NCI-H748 treated with DMSO at 0.1 percent for 48 hours (cell line): ENCODE measurements at places on chromosomes 3 and 15.

DNA sequence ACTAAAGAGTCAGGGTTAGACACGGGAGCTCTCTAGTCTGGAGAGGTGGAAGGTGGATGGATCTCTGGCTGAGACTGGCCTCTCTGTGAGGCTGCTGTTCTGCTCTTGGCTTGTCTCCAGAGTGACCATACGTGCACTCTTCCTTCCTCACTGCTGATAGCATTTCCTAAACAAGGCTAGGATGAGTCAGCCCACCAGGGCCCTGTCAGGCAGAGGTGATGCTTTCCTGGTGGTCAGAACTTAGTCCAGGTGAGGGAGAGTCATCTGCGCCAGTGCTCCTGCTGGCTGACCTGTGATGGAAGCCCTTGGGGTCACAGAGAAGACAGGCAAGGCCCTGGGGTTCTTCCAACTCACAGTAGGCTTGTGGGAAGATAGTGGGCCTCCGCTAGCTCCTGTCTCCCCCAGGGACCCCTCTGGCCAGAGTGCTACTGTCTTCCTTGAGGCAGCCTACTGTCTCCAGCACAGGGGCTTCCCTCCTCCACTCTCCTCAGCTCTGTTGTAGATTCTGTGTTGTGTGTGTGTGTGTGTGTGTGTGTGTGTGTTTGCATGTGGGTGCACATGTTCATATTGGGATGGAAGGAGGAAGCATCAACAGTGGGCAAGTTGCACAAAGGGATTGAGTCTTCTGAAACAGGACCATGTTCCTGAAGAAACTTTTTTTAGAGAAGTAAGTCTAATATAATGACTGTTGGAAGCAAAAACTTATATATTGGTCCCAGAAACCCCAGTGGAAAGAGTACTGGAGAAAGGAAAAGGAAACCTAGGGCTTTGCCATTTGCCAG, 16.5 kb downstream of the ALPK3 start:
- no peak for DNase-seq

DNA sequence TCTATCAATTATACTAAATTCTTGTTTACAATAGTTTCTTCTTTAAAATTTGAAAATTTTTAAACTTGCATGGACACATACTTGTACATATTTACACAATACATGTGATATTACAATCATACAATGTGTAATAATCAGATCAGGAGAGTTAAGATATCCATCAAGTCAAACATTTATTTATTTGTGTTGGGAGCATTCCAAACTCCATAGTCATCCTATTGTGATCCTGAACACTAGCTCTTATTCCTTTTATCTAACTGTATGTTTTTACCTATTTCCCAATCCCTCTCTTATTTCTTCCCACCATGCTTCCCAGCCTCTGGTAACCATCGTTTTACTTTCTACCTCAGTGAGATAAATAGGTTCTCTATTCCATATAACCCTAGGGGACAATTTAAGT, 1219.2 kb downstream of the ZPLD1 start:
- DNase-seq, result no peak

- DNase-seq, result no peak
Measured at GRCh38 chr15:48794697-48795134, 16.2 kb downstream of the CEP152 start.

DNA sequence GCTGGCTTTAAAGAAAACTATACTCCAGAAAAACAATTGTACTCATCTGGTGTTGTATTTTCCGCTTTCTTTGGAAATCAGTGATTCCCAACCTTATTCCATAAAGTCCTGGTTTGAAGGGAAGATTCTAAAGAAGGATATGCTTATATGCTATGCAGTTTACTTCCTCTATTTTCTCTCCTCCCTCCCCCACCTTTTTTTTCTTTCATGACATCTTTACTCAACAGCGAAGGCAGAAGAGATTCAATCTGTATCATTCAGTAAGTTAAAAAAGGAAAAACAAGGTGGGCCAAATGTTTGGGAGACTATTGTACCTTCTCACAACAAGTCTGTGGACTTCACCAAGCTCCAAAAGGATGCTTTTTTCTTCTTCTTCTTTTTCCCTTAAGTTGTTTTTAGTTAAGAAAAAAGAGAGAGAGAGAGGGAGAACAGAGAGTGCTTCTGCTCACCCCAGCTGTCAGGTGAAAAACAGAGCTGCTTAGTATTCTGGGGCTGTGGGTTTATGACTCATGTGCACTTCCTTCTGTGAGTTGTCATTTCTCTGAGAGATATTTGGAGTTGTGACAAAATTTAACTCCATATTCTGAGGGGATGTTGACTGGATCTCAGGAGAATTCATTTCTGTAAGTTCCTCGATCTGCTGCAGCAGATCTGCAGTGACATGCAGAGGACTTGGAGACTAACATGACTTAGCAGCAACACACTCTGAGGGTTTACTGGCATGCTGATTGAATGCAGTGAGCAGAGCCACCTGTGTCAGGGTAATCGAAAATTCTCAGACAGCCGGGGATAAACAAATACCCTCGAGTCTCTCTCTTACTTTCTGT, 70.7 kb downstream of the SSR3 start:
- no peak for DNase-seq

- no peak for DNase-seq
Measured at GRCh38 chr3:158743664-158744566, 11.7 kb upstream of the RARRES1 start.

DNA sequence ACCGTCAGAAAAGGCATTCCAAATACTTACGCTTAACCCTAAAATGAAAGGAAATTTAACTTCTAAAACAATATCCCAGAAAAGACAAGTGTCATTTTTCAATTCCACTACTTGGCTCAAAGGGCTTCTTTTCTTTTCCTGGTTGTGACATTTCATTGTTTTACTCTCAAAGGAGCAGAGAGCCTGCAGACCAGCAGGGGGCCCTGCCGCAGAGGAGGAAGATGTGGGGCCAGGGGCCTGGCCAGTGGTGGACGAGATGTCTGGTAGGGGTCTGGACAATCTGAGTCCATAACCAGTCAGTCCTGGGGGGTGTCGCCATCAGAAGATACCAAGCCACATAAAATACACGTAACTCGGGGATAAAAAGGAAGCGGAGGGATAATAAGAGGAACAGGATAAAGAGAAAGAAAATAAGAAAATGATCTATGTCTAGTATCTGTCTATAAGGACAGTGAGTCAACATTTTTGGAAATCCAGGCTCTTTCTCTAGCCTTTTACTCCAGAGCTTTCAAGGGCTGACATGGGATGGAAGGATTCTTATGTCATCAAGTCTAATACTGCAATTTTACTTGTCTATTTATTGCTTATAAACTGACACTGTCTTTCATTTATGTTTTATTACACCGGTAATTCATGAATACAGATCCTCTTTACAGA, 54.2 kb upstream of the ARHGEF3 start:
- no peak for DNase-seq

DNA sequence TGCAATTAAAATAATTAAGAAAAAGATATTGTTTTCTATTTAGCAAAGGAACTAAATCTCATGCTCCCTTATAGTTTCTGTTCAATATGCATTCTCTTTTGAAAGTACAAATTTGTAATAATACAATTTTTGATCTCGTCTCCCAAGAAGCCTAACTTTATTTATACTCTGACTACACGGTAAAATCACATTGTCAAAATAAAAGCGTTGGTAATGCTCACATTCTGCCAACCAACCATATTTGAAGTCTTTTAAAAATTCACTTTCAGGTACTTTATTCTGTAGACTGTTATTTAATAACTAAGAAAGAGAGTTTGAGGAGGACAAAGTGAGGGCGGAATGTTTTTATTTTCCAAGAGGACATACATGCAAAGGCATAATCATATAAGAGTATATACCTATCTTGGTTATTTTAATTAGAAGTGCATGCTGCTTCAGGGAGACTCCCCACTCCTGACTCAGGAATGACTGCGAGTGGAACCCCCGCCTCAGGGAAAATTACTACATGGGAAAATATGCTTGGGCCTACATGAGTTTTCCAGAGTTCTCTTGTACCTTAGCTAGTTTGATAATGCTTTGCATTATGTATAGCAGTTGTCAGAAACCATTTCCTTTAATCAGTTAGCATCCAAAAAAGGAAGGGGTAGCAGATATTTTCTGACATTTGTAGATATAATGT, 19.3 kb downstream of the MBNL1 start:
- no peak for DNase-seq

DNA sequence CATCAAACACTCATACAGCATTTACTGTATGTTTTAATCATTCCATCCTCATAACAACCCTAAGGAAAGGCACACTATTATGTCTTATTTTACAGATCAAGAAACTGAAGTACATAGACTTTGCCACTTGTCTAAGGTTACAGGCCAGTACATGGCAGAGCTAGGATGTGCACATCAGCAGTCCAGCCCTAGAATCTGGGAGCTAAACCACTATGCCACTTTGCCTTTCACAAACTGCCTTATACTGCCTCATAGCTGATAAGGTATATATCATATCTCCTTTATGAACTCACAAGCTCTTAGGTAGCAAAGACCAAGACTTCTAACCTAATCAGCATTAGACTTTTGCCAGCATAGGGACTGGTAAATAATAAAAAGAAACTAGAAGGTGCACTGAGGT, 49.1 kb downstream of the MYO9A start:
- DNase-seq, result no peak

DNA sequence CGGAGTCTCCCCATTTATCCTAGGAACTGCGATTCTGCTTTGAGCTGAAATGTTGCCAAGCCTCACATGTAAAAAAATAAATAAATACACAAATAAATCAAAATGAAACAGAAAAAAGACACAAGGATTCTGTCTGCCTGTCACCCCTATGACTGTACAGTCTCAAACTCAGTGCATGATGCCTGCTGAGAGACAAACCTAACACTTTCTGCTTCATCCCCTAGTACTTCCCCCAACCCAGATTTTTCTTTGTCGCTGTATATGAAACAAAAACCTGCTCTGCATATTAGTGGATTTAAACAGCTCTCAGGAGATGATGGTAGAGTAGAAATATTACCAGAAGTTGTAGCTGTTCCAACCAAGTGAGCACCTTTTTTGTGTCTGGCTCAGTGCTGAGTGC, 530.7 kb upstream of the CFAP20DC start:
- no peak for DNase-seq

- no peak for DNase-seq
Measured at GRCh38 chr3:123755085-123755484, 129.0 kb downstream of the MYLK start.

DNA sequence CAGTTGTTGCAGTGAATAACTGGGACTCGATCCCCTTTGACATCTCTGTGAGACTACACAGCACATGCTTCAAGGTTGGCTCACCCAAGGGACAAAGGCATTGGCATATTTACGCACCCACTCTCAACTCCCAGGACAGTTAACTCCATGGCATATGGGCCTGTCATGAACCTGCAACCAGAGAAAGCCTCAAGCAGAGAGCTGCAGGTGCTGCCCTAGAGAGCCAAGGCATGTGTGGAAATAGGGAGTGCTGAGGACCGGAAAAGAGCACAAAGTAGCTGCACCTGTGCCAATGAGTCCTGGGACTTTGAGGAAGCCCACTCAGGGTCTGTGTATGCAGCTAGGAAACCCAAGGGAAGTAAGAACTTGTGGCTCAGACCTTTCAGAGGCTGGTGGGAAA, 32.9 kb upstream of the SLC24A5 start:
- DNase-seq, result no peak

DNA sequence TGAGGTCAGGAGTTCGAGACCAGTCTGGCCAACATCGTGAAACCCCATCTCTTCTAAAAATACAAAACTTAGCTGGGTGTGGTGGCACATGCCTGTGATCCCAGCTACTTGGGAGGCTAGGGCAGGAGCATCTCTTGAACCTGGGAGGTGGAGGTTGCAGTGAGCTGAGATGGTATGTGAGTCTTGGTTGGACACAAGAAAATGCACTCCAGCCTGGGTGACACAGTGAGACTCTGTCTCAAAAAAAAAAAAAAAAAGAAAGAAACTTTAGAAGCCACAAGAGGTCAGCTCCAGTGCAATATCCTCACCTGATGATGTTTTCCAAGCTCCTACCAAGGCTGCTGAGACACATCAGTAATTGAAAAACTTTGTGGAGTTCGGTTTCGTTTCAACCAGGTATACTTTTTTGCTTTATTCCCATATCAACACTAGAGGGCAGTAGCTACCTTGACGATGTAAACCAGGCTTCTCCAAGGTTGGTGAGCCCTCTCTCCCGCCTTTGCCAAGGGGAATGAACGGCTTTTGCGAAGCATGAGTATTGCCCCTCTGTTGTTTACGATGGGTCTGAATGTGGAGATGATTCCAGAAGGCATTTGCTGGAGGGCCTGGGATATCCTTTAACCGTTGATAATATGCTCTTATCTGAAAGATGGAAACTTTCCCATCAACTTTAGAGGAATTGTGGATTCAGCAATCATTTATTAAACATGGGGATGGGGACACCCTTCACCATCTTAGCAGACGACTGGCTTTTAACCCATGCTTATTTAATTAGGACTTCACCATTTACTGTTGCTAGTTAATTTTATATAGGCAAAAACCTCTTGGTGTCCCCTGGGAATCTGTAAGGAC, 202.8 kb downstream of the SV2B start:
- DNase-seq, result peak; percentile 64

DNA sequence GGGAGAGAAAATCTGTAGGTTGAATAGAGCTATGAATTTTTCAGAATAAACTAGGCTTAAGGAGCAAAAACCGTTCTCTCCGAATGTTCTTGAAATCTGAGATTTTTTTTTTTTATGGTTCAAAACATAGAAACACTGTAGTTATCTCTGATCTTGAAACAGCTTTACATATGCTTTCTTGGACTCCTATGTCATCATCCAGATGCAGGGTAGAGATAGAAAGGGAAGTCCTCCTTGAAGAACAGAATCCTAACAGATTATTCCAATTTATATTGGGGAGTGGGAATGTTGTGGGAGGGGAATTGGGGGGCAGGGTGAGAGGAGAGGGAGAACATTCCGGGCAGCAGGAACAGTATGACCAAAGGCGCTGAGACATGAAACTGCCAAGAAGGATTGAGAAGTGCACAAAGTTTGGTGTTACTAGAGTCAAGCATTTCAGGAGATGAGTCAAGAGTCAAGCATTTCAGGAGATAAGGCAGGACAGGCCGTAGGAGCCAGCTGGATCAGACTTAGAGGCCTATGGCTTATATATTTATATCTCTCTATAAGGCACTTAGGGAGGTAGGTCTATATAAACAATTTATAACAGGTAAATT, 21.9 kb upstream of the ST3GAL6 start:
- no peak for DNase-seq

GRCh38 chr3:47976135-47976732, 40.0 kb downstream of the MAP4 start:
- no peak for DNase-seq

GRCh38 chr3:123076496-123077418, 9.9 kb downstream of the PDIA5 start:
- no peak for DNase-seq

DNA sequence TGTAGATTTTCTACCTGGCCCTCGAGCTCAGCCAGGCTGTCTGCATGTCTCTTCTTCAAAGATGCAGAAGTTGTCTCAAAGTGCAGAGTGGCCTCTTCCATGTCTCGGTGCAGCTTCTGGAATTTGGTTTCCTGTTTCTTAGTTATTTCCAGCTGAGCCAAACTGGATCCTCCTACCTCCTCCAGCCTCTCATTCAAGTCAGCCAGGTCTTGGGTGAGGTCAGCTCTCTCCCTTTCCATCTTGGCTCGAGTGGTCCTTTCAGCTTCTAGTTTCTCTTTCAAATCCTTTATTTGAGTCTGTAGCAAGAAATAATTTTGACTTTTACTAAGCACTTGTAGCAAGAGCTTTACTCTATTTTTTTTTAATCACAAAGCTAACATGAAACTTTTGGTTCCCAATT, 81.8 kb downstream of the MYH15 start:
- no peak for DNase-seq
